ENCODE measurements at places on chromosomes 3 and 15.
A peak's percentile ranks its signal among the peaks of the same experiment; 100 is the strongest.

DNA sequence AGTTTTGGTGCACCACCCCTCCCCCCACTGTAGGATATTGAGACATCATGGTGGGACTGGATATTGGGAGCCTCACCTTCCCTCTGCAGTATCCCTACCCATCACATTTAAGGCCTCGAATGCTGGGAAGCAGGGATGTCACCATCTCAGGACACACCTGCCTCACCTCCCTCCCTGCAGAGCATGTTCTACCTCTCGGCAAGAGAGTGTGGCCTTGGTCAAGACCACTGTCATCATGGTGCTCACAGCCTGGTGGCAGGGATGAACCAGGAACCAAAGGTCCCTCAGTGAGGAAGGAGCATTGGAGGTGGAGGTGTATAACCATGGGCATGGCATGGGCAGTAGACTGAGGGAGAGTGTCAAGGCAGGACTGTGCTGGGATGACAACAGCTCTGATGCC lies 104.8 kb downstream of the CORO2B start:
- no peak for DNase-seq

- no peak for DNase-seq
Observed at GRCh38 chr3:52030714-52031310, 25.6 kb downstream of the DUSP7 start.

DNA sequence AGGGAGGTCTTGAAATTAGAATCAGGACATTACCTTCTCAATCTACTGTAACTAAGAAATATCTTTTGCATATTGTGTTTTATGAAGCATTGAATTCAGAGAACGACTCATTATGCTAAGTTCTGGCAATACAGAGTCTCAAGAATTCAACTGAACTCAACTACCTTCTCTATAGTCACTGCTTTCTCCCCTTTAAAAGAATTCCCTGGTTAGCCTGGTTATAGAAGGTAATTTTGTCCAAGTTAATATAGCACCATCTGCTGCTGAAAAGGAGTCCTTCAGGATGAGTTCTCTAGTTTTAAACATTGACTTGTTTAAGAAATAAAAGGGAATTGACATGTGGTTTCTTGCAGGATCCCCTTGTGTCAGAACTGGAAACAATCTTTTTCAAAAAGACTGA lies 60.2 kb downstream of the IL16 start:
- DNase-seq = no peak

- no peak for DNase-seq
Observed at GRCh38 chr15:80440024-80440423, 35.8 kb downstream of the ARNT2 start.

- no peak for DNase-seq
Observed at GRCh38 chr3:29686889-29687592, 406.2 kb downstream of the RBMS3 start.

DNA sequence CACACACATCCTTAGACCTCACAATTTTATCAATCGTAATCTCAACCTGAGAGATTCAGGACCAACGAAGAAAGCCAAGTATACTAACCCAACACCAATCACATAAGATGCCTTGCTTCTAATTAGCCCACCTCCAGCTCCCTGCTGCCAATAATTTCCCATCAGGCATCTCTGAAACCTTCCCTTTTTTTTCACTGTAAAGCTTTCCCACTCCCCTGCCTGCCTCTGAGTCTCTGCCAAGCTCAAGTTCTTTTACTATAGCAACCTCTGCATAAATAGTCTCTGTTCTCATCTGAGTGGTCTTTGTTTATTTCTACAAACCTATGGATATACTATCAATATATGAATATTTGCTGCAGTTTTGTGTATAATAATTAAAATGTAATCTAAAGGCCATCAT lies 86.5 kb downstream of the PIK3CB start:
- no peak for DNase-seq

DNA sequence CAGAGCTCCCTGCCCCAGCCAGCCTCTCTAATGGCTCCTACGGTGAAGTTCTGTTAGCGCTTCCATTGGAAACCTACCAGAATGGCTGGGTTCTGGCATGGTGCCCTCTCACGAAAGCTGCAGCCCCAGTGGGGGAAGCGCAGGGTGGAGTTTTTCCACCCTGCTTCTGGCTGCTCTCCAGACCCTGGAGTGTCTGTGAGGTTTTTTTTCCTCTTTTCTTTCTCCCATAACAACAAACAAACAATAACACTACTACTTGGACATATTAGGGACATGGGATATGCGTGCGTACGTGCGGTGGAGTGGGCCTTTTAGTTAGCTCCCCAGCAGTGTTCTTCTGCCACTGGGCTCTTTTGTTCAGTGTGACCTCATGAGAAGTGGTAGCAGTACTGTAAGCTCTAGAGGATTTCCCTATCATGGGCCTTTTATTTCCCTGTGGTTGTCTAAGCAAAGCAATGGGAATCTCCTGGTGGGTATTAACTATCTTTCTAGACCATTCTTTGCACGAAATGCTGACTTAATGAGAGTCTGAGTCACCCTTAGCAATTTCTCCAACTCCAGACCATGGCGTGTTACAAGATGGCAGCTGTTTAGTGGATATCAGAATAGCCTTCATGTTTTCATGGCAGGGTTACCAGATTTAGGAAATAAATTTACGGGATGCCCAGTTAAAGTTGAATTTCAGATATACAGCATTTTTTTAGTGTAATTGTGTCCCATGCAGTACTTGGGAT lies 161.9 kb downstream of the FNDC3B start:
- DNase-seq = peak; percentile 90

DNA sequence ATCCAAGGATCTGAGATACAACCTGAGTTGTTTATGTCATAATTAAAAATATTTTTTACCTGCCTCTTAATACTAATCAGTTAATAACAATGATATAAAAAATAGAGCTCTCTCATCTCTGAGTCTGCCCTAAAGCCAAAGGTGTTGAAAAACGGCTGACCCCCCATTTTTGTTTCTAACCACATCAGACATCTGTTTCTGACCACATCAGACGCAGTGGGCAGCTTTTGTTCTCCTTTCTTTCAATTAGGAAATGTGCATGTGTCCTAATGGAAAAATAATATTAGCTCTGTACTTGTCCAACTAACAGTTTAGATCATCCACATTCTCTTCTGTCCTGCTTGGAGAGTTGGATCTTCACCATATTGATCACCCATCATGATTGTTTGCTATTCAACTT lies 144.6 kb downstream of the SHOX2 start:
- DNase-seq = no peak

DNA sequence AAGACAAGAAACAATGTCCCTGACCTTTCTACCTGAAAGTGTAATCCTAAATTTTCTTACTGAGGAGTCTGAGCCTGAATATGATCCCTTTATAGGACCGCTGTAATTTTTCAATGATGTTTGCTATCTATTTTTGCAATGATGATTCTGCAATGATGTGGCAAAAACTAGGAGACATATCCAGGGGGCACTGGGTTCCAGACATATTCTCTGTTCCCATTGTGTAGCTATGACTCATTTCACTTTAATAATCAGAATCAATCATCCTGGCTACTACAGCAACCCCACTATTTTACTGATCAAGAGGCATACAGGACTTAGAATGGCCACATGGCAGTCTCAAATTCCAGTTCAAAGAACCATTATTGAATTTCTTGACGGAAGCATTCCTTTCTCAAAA lies 85.9 kb downstream of the AQR start:
- no peak for DNase-seq

- DNase-seq = no peak
Observed at GRCh38 chr3:195468391-195468776, 25.6 kb upstream of the ACAP2 start.

GRCh38 chr3:130849091-130849552 lies 44.8 kb upstream of the ATP2C1 start:
- no peak for DNase-seq

- peak; percentile 44 for DNase-seq
Observed at GRCh38 chr3:134333522-134334181, 40.6 kb downstream of the AMOTL2 start.

DNA sequence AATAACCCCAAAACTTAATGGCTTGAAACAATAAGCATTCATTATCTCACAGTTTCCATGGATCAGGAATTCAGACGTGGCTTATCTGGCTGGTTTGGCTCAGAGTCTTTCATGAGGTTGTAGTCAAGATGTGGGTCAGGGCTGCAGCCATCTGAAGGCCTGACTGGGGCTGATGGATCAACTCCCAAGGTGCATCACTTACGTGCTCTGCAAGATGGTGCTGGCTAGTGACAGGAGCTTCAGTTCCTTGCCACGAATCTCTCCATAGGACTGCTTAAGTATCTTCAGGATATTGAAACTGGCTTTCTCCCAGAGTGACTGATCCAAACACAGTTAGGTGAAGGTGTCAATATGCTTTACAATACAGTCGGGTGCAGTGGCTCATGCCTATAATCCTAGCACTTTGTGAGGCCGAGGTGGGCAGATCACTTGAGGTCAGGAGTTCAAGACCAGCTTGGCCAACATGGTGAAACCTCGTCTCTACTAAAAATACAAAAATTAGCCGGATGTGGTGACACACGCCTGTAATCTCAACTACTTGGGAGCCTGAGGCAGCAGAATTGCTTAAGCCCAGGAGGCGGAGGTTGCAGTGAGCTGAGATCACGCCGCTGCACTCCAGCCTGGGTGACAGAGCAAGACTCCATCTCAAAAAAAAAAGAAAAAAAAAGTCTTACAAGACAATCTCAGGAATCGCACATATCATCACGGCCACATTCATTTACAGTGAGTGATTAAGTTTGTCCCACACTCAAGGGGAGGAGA lies 28.5 kb upstream of the PTPRG start:
- no peak for DNase-seq

GRCh38 chr3:74357881-74358280 lies 256.6 kb downstream of the CNTN3 start:
- no peak for DNase-seq

GRCh38 chr15:31216215-31216911 lies 110.3 kb upstream of the KLF13 start:
- peak; percentile 79 for DNase-seq

DNA sequence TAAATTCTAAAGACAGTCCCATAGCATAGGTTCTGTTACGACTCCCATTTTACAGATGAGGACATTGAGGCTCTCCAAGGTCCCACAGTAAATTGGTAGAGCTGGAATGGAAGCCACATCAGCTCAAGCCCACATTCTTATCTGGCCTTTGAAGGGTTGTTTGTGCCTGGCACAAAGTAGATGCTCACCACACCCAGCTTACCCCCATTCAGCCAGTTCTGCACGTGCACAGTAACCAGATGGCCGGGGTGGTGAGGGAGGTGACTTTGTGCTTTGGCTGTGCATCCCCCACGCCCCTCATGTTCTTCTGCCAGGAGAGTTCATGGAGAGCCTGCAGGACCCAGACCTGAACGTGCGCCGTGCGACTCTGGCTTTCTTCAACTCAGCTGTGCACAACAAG lies 16.2 kb downstream of the RPL32 start:
- DNase-seq = no peak

- DNase-seq = no peak
Observed at GRCh38 chr3:49536875-49537533, 17.3 kb upstream of the BSN start.

- DNase-seq = no peak
Observed at GRCh38 chr15:40477642-40478327, 7.0 kb downstream of the CHST14 start.

GRCh38 chr3:142115867-142116668 lies 33.3 kb downstream of the TFDP2 start:
- no peak for DNase-seq

GRCh38 chr3:37236024-37236423 lies 61.6 kb upstream of the LRRFIP2 start:
- no peak for DNase-seq

- no peak for DNase-seq
Observed at GRCh38 chr15:85581495-85581894, 201.1 kb downstream of the AKAP13 start.

DNA sequence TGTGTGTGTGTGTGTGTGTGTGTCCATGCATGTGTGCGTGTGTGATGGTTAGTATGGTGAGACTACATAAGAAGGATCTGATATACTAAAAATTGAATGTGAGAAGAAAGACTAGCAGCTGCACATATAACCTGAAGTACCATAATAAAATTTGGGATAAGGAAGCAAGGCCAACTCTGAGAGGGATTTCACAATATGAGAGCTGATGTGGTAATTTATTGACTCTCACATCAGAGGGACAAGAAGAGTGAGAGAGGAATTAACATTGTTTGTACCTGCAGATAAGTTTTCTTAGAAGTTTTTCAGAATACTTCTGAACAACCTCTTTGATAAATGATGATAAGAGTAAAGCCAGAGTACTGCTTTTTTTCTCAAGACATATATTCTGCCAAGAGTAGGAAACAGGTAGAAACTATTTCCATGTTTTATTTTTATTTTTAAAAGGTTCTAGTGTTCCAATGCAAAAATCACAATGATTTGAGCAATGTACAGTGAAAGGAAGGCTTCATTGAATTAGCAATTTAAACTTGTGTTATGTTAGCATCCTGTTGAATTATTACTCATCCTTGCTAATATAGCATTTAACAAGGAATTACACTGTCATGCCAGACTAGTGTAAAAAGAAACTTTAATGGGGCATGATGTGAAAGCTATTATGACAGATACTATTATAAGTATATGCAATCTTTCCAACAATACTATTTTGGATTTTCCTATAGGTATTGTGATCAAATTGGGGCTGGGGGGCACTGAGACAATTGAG lies 415.5 kb upstream of the ARPP21 start:
- no peak for DNase-seq

GRCh38 chr3:53044711-53045517 lies 959 bp downstream of the SFMBT1 start:
- peak; percentile 70 for DNase-seq

DNA sequence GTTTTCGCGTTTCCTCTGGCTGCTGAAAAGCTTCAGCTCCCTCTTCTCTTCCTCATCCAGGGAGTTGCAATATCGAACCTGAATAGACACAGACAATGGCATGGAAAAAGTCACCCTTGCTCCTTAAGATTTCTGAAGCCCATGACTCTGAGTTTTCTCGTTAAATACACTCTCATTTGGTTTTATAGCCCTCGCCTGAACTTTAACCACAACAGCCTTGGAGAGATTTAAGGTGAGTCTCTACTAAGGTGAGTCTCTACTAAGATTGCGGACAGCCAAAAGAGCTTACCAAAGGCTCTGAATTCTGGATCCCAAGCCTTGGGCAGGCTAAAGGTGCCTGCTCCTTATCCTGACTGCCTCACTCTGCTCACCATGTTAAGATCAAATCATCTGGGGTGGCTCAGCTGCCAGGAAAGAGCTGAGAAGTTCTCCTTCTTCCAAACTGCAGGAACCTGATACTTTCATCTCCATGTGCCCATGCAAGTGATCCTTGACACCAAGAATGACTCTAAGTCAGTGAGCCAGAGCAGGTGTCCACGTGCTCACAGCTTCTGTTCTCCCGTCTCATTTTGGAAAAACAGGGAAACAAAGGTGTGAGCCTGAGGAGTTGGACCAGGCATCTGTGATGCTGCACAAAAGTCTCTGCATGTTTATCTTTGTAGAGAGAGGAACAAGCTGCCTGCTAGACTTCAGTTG lies 65.1 kb downstream of the PRICKLE2 start:
- no peak for DNase-seq
